ENCODE measurements at places on chromosomes 12 and 14.

GRCh38 chr12:38350342-38351174, 34.0 kb downstream of the ALG10B start:
- no peak for DNase-seq

DNA sequence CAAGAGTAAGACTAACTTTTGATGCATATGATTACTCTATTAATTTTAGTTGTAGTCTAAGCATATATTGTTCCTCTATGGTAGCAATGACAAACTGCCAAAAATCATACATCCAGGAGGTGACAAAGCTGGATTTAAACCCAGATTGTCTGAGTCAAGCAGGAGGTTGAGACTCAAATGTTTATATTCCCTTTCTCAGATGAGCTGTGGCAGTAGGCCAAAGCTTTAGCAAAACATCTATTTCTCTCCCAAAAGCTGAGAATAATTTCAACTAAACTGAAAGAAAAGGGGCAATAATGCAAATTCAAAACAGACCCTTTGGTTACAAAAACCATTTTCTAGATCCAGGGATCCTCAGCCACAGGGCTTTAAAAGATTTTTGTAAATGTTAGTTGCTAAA, 173.6 kb downstream of the SEC23A start:
- DNase-seq, result no peak

- no peak for DNase-seq
These were observed 17.1 kb upstream of the SLC6A12 start for GRCh38 chr12:230925-231671.

GRCh38 chr14:101721951-101722661, 39.4 kb upstream of the PPP2R5C start:
- no peak for DNase-seq

GRCh38 chr12:42365486-42365885, 39.5 kb downstream of the PPHLN1 start:
- DNase-seq, result no peak

DNA sequence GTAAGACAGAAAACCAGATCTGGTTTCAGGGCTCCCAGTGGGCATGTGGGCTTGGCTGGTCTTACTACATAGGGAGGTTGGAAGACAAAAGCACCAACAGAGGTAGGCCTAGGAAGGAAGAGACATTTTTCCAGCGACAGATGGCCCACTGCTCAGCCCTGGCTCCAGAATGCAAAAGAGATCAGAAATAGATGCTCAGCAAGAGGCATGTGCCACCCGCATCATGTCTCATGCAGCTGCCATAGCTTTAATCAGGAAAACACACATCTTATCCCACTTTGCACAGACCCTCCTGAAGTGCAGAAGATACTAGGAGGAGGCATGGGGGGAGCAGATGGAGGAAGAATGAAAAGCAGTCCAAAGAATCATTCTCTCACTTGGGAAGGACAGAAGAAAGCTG, 25.3 kb downstream of the VASH1 start:
- no peak for DNase-seq

DNA sequence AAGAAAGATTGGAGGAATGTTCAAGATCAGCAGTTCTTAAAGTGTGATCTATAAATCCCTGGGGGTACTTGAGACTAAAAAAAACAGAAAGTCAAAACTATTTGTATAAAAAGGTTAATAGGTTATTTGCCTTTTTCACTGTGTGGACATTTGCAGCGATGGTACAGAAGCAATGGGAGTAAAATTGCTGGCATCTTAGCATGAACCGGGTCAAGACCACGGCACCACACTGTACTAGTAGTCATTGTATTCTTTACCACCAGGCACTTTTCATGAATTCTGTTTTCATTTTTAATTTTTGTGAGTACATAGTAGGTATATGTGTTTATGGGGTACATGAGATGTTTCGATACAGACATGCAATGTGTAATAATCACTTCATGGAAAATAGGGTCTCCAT, 126.2 kb downstream of the IPO8 start:
- no peak for DNase-seq

- DNase-seq, result no peak
These were observed 90.8 kb downstream of the LGMN start for GRCh38 chr14:92657457-92658142.

- no peak for DNase-seq
These were observed 141.3 kb upstream of the HIF1A start for GRCh38 chr14:61553730-61554641.

DNA sequence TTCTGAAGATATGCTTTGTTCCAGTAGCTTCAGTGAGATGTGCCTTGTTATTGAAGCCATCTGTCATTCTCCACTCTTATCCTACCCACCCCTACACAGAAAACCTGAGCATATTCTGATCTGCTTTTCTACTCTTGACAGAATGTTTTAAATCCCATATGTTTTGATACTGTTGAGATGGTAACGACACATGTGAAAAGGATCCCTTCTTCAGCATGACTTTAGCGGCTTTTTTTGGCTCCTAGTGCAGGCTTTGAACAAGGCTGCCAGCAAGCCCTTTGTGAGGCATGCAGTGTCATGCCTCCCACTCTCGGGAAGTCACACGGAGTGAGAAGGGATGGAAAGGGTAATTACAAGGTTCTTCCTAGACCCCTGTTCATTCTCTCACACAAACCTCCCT, 228.8 kb upstream of the RGS6 start:
- DNase-seq, result no peak

DNA sequence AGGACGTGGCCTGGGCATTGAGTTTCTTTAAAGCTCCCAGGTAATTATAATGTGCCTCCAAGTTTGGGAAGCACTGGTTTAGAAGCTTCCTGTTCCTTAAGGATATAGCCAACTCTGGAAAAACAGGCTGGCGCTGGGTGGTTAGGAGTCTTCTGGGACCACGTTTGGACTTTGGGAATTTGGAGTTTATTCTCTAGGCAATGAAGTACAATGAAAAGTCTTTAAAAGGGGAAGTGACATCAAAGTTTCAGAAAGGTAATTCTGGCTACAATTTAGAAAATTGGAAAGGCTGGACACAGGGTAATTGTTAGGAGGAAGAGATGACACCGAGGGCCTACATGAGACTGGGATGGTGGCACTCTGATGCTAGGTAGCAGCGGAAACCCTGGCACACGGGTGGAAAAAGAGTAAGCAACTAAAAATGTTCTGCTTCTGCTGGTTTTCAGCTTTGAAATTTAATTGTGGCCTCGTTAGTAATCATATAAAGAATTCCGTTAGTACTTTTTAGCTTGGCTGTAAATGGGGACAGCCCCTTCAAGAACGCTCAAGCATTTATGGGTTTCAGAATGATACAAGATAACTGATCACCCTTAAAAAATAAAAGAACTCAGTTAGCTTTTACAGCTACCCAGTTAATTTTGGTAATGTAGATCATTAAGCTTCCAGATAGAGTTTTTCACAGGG, 12.7 kb upstream of the DCP1B start:
- no peak for DNase-seq

DNA sequence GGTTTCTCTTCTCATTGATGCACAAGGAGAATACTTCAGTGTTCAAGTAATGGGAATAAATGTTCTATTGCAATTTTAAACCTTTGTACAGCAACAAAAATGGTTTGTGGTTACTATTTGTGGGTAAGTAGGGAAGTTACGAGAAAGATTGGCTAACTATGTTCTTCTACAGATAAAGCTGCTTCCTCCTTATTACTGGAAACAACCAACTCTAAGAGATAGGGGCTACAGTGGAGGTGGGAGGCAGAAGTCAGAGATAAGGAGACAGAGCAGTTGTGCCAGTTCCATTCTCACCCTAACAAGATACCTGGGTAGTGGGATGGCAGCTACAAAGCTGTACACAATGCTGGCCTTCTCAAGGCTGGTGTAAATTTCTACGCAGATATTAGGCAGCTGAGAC, 16.2 kb downstream of the NOXRED1 start:
- DNase-seq, result no peak

- DNase-seq, result no peak
These were observed 56.0 kb downstream of the ELK3 start for GRCh38 chr12:96250119-96250685.

- no peak for DNase-seq
These were observed 86.1 kb downstream of the CACNA1C start for GRCh38 chr12:2138871-2139308.

DNA sequence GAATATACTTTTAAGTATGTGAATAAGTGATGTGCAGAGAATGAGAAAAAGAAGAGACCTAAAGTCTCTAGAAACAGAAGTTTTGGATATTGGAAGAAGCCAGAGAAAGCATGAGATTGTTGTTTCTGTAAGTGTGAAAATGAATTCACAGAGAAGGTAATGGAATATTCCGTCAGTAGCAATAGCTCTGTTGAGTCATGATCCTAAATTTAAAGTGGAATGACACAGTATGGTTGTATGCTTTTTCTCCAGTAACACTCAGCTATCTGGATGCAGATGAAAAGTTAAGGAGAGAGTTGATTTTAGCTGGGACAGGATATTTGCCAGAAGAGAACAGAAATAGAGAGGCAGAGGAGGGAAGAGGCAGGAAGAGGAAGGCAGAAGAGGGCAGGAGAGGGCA, 1166.3 kb downstream of the GALC start:
- no peak for DNase-seq

- no peak for DNase-seq
These were observed 23.9 kb downstream of the FAM181A start for GRCh38 chr14:93950948-93951634.

DNA sequence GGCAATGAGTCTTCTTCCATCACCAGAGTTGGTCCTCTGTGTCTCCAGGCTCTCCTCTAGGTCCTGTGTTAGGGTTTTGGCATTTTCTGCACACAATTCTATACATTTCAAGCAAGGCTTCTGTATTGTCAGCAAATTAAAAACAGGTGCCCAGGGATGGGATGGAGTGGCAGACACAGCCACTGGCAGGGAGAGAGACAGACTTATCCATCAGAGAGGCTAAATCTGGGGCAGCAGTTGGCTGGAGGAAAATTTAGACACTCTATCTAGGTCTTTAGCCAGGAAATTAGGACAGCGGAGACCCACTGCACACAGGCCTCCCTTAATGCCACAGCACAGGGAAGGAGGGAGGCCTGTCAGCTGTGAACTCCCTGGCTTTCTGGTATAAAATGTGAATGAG, 20.2 kb downstream of the PLEKHD1 start:
- DNase-seq, result no peak

DNA sequence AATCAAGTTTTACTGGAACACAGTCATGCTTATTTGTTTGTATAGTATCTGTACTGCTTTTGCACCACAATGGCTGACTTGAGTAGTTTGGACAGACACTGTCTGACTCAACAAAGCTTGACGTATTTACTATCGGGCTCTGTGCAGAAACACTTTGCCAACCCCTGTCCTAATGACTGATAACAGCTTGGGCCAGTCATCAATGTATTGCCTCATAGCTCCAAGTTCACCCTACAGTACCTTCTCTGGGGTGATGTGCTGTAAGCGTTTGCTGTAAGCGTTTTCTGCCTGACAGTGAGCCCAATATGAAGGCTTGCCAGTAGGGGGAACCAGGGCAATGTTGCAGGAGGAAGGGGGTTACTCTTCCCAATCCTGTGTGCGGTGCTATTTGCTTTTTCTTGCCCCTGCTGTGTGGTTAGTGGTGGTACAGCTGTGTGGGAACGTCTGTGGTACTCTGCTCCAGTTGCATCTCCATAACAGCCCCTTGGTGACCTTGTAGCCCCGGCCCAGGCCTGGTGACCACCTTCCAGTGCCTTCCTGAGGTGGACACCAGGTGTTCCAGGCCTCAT, 5.4 kb upstream of the CCDC177 start:
- no peak for DNase-seq

DNA sequence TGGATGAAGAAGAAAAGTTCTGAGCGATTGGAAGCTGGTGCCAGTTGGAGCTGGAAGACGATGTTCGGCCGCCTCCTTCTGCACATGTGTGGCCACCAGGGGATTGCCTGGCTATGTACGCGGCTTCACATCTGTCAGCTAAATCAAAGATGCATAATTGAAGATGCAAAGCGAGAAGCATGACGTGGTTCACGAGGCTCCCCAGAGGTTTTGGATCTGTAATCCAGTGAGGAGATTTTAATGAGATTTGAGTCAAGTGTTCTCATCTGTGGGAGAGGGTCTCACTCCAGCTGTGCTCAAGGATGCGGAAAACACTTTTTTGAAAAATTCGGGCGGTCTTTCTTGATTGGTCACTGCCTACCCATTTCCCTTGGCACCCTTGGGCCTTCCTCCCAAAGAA, 94.6 kb downstream of the PAX9 start:
- DNase-seq, result no peak

- no peak for DNase-seq
These were observed 25.3 kb downstream of the IGF1 start for GRCh38 chr12:102454808-102455760.

DNA sequence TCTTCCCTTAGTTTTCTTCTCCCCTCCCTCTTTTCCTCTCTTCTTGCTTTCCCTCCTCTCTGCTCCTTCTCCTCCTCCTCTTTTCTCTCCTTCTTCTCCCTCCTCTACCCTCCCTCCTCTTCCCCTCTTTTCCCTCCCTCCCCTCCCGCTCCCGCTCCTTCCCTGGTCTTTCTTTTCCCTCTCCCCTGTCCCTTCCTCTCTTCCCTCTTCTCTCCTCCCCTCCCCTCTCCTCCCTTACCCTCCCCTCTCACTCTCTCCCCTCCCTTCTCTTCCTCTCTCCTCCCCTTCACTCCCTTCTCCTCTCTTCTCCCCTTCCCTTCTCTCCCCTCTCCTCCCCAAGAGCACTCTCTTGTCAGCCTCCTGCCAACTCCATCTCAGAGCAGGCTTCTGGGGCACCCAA, 17.4 kb upstream of the FBXO21 start:
- no peak for DNase-seq

GRCh38 chr12:118337194-118337838, 35.4 kb downstream of the TAOK3 start:
- no peak for DNase-seq

DNA sequence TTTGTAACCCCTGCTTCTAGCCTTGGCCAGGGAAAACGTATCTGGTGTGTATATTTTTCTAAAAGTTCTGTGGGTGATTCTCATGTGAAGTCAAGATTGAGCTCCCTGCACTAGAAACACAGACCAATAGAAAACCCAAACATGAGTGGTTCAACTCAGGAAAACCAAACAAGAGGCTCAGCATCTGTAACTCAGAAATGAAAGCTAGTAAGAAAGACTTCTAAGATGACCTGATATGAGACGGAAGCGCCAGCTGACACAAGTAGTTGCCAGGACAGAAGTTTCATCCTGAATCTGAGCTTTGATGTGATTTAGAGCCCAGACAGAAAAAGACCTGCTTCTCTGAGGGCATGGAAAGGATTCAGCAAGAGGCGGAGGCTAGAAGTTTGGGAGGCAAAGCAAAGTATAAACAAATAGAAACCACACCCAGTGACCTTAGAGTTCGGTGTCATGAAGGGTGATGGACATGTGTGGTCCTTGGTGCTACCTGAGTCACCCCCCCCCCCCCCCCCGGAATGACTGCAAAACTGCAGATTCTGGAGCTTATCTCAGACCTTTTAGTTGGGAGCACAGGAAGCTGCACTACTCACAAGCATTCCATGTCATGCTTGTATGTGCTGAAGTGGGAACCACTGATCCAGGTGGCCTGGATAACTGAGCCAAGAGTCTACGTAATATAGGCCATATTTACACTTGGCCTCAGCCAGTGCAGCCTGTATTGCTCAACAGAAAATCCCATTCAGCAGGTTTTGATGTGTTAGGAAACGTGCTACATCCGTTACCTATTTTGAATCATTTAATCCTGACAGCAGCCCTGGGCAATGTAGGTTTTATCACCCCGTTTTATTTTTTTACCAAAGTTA, 191.3 kb downstream of the ANO6 start:
- DNase-seq, result no peak

- no peak for DNase-seq
These were observed 348.4 kb downstream of the BCL11B start for GRCh38 chr14:98923596-98923995.

All from esophagus squamous epithelium (tissue), 5 donors.